ENCODE measurements at places on chromosomes 13 and 19.

DNA sequence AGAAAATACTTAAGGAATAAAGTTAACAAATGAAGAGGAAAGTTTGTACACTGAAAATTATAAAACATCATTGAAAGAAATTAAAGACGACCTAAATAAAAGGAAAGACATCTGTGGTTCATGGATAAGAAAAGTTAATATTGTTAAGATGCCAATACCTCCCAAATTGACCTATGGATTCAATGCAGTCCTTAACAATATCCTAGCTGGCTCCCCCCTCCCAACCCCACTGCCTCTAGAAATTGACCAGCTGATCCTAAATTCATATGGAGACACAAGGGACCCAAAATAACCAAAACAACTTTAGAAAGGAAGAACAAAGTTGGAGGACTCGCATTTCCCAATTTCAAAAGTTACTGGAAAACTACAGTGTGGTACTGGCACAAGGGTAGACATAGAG, 28.3 kb downstream of the ZNF45 start:
- no peak for DNase-seq

DNA sequence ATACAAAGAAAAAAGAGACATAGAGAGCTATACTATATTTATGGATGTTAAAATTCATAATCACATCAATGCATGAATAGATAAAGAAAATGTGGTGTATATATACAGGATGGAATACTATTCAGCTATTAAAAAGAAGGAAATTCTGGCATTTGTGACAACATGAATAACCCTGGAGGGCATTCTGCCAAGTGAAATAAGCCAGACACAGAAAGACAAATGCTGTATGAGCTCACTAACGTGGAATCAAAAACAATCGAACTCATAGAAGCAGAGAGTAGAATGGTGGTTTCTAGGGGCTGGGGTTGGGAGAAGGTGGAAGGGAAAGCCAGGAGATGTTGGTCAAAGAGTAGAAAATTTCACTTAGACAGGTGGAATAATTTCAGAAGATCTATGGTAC, 24.0 kb downstream of the UTP14C start:
- no peak for DNase-seq

- no peak for DNase-seq
Measured at GRCh38 chr19:18839465-18840287, 7.9 kb downstream of the UPF1 start.

- no peak for DNase-seq
Measured at GRCh38 chr13:33927315-33927714, 109.4 kb downstream of the RFC3 start.

DNA sequence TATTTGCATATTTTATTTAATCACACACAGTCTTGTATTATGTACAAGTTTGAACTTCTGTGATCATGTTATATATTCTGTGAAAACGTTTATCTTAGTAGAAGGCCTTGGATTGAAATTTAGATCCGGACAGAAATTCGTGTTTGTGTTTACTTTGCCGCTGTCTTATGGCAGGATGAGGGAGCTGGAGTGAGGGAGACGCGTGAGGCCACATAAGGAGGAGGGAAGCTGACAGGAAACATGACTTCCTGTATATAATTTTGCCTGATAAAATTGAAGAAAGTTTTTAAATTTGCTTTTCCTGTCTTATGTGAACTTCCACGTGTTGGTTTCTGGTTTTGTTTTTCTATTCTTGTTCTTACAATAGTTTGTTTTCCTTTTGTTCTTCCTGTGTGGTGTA, 200.2 kb downstream of the MTUS2 start:
- no peak for DNase-seq

Data from NCI-H1417 (cell line).